ENCODE measurements at places on chromosomes 16 and 17.

DNA sequence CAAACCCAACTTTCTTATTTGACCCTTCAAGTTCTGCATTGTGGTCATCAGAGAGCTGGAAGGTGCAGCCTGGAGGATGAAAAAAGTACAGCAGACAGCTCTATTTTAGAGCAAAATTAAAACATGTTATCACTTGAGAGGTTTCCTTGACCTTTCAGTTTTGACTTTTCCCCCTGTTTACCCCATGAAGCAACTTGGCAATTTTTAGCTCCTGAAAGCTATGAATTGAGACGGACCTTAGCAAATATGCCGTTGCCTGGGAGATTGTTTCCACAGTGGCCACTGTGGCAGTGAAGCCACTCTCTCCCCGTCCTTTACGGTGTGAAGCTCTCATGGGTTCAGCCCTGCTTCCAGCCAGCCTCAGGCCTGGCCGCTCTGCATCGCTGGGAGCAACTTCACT lies 398.6 kb downstream of the CPPED1 start:
- DNase-seq, result no peak

GRCh38 chr16:88747588-88748301 lies 37.3 kb downstream of the PIEZO1 start:
- DNase-seq, result peak; percentile 40

DNA sequence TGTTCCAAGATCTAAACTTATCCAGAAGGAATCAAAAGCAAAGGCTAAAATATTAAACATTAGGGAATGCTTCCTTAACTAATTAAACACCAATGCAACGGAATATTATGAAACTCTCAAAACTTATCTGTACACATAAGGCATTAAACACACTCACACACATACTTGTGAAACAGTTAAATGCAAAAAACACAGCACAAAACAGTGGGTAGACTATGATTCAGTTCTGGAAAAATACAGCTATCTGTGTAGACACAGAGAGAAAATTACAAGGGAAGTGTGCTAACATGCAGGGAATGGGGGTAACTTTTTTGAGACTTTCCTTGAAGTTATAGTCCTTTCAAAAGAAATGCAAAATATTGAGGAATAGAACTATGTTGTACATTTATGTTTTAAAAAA lies 36.7 kb upstream of the CCL1 start:
- DNase-seq, result peak; percentile 52

DNA sequence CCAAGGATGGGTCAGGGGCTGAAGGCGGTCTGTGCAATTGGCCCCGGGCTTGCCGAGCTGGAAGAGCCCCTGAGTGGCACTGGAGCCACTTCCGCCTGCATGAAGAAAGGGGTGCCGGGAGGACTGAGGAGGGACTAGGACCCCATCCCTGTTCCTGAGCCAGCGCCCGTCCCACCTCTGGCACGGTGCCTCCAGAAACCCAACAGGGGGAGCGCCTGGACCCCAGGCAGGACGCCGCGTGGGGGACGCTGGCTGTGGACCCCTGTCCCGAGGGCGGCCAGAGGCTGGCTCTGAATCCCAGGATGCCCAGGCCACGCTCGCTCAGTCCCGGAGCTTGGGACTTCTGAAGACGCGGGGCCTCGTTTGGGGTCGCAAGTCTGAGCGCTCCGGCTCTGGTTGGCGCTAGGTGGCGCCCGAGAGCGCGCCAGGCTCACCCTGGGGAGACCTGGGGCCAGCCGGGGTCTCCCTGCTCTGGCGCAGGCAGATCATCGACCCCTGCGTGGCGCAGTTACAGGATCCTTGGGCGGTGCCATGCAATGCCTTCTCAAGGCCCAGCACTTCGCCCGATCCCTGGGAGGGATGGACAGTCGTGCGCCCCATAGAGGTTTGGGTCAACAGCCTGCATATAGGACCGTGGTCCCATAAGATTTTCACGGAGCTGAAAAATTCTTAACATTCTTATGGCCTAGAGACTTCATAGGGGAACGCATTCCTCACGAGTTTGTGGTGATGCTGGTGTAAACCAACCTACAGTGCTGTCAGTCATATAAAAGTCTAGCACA lies 58.5 kb upstream of the CREBBP start:
- peak; percentile 8 for DNase-seq

DNA sequence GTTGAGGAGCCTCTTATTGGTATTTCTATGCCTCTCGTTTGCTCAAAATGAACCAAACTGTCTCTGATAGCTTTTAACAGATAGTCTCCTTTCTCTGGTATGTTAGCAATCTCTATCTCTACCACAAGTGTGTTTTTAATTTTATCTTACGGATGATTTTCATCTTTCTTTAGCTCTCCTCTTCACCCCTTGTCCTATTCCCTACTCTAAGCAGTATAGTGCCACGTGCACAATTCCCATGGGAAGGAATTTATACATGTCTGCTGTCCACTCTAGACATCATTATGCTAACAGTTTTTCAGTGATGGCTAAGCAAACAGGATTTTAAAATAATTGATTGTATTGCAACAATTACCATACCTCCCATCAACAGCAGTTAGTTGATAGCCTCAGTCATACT lies 177.3 kb downstream of the CYB561 start:
- DNase-seq, result no peak

DNA sequence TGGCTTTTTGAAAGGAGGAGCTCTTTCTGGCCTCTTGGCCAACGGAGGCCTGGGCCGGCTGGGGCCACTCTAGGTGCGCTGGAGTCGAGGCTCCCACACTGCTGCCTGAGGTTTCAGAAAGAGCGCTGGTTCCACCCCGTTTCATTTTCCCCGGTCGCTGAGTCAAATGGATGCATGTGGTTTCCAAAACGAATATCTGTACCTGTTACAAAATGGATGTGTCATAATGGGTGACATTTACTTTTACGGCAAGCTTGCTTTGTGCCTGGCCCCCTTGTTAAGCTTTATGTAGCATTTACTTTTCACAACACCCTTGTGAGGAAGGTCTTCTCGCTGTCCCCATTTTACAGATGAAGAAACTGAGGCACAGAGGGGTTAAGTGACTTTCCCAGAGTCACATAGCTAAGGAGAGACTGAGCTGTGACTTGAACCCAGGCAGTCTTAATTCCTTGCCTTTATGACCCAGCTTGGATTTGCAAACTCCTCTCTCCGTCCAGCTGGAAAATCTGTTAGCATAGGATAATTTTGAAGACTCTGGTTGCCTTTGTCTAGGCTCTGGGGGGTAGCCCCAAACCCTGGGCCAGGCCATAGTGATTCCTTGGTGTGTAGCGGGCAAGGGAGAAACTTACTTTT lies 10.6 kb downstream of the KSR1 start:
- DNase-seq, result peak; percentile 72

DNA sequence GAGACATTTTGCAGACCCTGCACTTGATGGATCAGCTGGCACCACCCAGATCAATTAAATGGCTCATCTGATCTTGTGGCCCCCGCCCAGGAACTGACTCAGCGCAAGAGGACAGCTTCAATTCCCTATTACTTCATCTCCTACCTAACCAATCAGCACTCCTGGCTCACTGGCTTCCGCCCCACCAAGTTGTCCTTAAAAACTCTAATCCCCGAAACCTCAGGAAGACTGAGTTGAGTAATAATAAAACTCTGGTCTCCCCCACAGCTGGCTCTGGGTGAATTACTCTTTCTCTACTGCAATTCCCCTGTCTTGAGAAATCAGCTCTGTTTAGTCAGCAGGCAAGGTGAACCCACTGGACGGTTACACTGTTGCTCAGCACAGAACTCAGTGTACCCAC lies 23.6 kb downstream of the SPPL2C start:
- no peak for DNase-seq

GRCh38 chr17:45369421-45369820 lies 52.6 kb upstream of the MAP3K14 start:
- DNase-seq, result no peak

GRCh38 chr17:43873091-43873490 lies 26.1 kb downstream of the CD300LG start:
- no peak for DNase-seq

DNA sequence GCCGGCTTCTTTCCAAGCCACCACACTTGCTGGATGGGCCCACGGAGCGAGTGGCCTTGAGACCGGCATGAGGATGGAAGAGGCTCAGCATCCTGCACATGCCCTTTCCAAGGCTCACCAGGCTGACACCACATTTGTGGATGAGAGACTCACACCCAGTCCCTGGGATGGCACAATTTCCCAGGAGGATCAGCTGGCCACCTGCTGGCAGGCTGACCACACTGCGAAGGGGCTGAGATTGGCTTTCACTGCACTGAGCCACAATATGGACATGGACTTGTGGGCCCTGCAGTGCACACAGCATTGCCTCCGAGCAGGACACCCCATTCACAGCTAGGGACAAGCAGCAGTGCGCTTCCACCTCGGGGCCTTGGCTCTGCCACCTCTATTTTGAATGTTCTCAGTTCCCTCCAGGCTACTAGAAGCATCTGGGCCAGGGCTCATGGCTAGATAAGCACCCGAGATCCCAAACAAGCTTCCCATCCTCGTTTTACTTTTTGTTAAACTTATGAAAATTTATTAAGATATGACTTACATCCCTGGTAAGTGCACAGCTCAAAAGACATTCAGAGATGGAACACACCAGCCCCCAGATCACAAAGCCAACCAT lies 25.3 kb upstream of the KSR1 start:
- peak; percentile 71 for DNase-seq

- peak; percentile 62 for DNase-seq
Observed at GRCh38 chr17:82105882-82106687, 8.0 kb upstream of the FASN start.

- no peak for DNase-seq
Observed at GRCh38 chr17:74857191-74857590, 2.5 kb downstream of the GRIN2C start.

GRCh38 chr17:65489413-65490155 lies 71.9 kb downstream of the AXIN2 start:
- no peak for DNase-seq

- peak; percentile 78 for DNase-seq
Observed at GRCh38 chr17:49676276-49676868, 1.5 kb downstream of the SPOP start.

DNA sequence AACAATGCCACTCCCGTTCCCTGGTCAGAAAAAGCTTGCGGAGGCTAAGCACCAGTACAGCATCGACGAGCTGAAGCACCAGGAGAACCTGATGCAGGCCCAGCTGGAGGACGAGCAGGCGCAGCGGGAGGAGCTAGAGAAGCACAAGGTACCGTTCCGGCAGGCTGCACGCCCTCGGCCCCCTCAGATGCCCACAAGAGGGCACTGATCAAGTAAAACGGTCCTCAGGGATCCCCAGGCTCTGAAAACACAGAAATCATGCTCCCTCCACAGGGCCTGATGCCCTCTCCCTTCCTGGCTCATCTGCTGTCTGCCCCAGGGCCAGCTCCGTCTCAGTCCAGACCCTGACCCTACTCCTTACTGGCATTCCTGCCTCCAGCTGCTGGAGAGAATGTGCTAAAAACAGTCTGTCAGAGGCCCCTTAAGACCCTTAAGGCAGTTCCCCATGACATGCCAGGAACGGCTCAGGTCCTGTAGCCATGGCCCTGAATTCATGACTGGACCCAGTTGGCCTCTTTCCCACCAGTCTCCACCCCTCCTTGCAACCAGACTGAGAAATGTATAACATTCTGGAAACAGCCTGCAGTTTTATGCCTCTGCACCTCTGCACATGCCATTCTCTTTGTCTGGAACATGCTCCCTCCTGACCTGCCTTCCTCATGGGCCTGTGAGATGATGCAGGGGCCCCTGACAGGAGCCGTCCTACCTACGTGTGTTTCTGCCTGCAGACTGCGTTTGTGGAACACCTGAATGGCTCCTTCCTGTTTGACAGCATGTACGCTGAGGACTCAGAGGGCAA lies 21.8 kb downstream of the DRC3 start:
- DNase-seq, result peak; percentile 46

GRCh38 chr16:85054948-85055492 lies 27.4 kb downstream of the KIAA0513 start:
- no peak for DNase-seq

GRCh38 chr17:81443269-81443668 lies 48.0 kb downstream of the BAHCC1 start:
- no peak for DNase-seq

- DNase-seq, result peak; percentile 94
Observed at GRCh38 chr16:88686439-88687253, at the start of gene SNAI3. Gene SNAI3 (minus strand): TSS chr16:88686507. CDS start chr16:88686406, 101 bp downstream.

DNA sequence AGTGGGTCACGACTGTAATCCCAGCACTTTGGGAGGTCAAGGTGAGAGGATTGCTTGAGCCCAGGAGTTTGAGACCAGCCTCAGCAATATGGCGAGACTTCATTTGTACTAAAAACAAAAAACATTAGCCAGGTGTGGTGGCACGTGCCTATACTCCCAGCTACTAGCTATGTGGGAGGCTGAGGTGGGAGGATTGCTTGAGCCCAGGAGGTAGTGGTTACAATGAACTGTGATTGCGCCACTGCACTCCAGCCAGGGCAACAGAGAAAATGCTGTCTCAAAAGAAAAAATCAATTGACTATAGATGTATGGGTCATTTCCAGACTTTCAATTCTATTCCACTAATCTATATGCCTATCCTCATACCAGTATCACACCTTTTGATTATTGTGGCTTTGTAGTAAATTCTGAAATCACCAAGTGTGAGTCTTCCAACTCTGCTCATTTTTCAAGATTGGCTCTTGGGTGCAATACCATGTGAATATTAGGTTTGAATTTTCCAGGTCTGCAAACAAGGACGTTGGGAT lies 27.2 kb upstream of the CEP20 start:
- no peak for DNase-seq

DNA sequence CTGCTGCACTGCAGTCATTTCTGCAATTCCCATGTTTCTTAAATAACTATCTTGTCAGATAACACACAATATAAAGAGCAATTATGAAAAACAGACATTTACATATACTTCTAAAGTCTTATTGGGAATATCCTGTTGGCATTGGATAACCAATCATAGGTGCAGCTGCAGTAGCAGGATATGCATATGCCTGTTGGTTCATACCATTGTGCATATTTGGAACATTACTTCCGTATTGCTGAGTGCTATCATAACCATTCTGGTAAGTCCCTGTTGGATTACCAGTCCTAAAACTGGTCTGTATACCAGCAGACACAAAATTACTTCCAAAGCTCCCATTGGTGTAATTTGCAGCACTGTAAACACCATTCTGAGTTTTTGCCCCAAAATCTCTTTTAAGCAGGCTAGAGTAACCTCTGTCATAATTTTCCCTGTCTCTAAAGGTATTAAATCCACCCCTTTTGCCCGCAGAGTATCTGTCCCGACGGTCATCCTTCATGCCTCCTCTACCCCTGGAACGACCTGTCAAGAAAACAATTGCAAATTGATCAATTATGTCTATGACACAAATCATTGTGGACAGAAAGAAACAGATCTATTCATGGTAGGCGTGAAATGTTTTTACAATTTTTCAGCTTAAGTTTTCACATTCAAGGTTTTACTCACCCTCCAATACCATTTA lies 3.1 kb upstream of the POLG2 start:
- no peak for DNase-seq

- DNase-seq, result no peak
Observed at GRCh38 chr17:17132746-17133145, 73.4 kb downstream of the PLD6 start.

GRCh38 chr17:79944251-79944812 lies 91.3 kb downstream of the TBC1D16 start:
- no peak for DNase-seq

GRCh38 chr17:74249590-74250270 lies 24.3 kb upstream of the DNAI2 start:
- DNase-seq, result no peak

- DNase-seq, result no peak
Observed at GRCh38 chr17:17494499-17494869, 1.7 kb downstream of the RASD1 start.

Measured in inflammatory macrophage (primary cell).